ENCODE measurements at places on chromosomes 12 and 14.

DNA sequence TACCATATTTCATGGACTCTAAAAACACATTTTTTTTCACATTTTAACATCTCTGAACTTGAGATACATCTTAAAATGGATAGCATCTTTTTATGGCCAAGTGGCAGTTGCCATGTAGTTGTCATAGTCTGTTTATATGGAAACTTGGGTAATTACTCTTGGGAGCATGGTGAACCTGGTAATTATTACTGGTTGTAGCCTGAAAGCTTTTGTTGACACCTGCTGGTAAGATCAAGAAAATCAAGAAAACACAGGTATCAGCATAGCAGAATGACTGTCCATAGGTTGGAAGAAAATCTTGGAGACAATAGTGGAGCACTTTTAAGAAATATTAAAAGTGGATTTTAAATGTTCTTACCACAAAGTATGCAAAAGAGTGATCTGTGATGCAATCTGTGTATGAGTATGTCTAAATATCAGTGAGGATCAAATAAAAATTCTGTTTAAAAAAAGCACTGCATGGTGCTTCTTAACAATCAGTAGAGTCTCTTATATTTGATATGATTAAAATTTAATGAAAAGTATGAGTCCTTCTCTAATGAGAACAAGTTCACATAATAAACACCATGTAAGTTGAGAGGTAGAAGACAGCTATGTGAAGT is 44.2 kb downstream of the TTC8 start:
- no peak for DNase-seq

DNA sequence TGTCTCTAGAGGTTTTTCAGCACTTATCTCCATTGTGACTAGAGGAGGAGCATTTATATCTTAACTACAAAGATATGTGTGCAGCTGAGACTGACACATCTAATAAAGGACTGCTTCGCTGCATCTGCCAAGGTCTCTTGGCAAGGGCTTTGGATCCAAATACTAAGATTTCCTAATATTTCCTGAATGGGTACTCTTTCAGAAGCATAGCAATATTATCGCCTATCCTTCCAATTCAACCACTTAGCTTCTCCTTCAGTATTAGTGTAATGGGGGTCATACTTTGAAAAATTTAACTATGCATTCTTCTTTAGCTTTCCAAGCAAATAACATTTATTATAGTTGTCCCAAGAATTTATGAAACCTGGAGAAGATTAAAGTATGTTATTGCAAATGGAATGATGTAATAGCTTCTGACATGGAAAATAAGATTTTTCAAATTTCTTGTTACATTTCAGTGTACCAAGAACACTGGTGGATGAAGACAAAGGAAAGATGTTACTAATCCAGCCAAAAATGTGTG is 243.0 kb upstream of the PDE3A start:
- DNase-seq: no peak

DNA sequence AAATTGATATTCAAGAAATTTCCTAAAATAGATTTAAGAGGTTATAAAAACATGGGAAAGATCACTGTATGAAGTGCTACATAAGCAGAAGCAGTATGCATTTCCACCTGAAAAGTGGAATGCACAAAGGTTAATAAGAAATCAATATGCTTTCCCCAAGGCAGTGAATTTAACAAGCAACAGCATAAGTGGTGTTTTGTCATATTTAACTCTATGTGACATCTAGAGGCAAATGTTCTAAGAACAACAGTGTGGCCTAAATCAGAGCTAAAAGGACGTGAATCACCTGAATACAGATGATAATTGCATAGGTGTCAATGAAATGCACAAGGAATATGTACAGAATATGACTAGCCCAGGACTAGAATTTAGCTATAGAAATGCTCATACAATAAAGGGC is 49.5 kb downstream of the SLC2A13 start:
- no peak for DNase-seq

- DNase-seq: no peak
These were observed 63.8 kb downstream of the SUSD6 start for GRCh38 chr14:69675245-69675583.

- DNase-seq: no peak
These were observed 21.5 kb downstream of the PYGL start for GRCh38 chr14:50922803-50923202.

DNA sequence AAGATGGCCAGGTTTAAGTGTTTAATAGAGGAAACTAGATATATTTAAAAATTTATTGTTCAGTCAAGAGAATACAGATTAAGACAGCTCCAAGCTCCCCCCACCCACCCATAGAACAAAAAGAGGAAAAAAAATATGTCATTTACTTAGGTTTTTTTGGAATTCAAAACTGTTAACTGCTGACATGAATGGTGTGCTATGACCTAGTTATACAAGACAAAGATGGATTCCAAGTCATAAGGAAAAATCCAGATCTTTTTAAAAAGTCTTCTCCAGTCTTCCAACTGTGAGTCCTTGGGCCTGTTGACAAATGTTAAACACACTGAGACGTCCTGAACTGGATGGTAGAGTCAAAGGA is 1.3 kb upstream of the SETD1B start:
- DNase-seq: no peak

- no peak for DNase-seq
These were observed 141.9 kb upstream of the C14orf180 start for GRCh38 chr14:104437703-104438102.

All from effector memory CD8-positive, alpha-beta T cell (primary cell).